Esophagus squamous epithelium (tissue), 5 donors: ENCODE measurements at places on chromosomes 4 and X.

DNA sequence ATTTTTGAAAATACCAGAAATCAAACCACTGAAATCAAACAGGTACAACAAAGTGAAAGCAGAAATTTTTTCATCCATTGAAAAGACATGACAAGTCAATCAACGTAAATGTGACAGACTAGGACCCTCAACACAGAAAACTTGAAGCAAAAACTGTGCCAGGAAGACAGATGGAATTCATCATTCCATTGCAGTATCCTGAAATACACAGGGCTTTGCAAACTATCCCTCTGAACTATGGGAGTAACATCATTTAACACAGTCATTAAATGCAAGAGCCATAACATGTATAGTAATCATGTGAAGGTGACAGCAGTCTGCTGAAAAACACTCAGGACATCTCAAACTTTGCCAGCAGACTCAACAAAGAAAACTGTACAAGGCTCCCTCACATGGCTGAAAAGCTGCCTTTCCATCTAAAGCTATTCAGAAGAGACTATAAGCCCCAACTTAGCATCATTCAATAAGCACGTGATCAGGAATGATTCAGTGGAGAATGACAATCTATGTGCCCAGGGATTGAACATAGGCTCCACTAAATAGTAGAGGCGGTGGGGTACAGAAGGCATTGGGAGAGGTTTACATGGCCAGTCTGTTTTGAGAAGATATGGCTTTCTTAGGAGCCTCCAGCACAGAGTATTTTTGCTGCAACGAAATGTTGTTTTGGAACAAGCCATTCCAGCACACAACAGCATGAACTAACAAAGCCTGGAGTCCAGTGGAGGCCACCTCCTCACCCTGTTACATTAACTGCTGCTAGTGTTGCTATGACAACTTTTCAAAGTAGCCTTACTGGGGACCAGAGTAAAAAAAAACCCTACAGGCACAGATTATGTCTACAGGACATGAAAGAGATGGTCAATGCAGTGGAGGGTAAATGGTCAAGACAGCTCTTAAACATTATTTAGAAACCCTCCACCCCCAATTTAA lies 274.5 kb upstream of the NOCT start:
- no peak overlapping the region for H3K27ac ChIP-seq
- no peak for DNase-seq
- H3K4me3 ChIP-seq, result no peak overlapping the region
- H3K36me3 ChIP-seq, result no peaks in the 10 kb centered on the region
- no peaks in the 10 kb centered on the region for H3K27me3 ChIP-seq

DNA sequence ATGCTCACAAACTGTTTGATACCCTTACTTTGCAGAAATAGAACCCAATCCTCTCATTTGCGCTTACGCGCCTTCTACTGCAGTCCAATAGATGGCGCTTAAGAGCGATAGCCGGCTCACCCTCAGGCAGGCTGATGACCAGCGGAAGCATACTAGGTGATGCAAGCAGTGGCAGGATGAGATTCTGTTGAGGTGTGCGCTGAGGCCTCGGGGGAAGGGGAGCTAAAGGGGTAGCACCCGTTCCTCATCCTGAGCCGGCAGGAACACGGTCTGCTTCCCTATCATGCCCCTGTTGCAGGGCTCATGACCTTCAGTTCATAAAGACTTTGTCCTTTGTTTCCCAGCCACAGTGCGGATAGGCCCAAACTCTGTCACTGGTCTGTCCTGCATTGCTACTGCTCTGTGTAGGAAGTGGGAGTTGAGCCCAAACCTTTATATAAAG lies 628.9 kb downstream of the TLL1 start:
- DNase-seq, result no peak
- H3K27ac ChIP-seq, result no peak overlapping the region
- no peaks in the 10 kb centered on the region for H3K36me3 ChIP-seq

DNA sequence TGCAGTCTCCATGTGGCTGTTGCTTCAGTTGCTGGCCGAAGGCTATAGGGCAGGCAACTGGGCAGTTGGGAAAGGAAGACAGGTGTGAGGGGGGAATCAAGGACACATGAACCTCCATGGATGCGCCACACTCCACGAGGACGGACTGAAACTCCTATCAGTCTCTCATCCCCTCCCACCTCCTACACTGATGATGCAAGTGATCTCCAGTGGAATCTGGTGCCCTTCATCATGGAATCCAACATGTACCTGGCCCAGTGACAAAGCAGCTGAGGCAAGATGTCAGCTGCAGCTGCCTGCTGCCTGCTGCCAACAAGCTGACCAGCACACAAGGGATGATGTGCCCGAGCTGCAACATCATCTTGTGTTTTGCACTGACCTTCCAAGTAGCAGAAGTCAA lies 26.0 kb upstream of the MGST2 start:
- H3K4me3 ChIP-seq, result no peak overlapping the region
- DNase-seq, result no peak
- no peaks in the 10 kb centered on the region for H3K4me1 ChIP-seq
- H3K27me3 ChIP-seq, result no peaks in the 10 kb centered on the region

- H3K4me3 ChIP-seq, result no peak overlapping the region
- no peak for DNase-seq
- H3K27me3 ChIP-seq, result no peaks in the 10 kb centered on the region
- no peaks in the 10 kb centered on the region for H3K36me3 ChIP-seq
- no peaks in the 10 kb centered on the region for H3K4me1 ChIP-seq
These were observed 88.4 kb upstream of the CLNK start for GRCh38 chr4:10773010-10773409.

GRCh38 chr4:81722290-81722851 lies 250.7 kb upstream of the RASGEF1B start:
- H3K4me3 ChIP-seq, result no peak overlapping the region
- peaks cover 40% of the 10 kb centered on the region for H3K4me1 ChIP-seq
- no peaks in the 10 kb centered on the region for H3K36me3 ChIP-seq
- no peaks in the 10 kb centered on the region for H3K27me3 ChIP-seq
- DNase-seq, result no peak
- H3K27ac ChIP-seq, result no peak overlapping the region

- no peak overlapping the region for H3K27ac ChIP-seq
- H3K4me3 ChIP-seq, result no peak overlapping the region
- H3K27me3 ChIP-seq, result no peaks in the 10 kb centered on the region
- DNase-seq, result no peak
These were observed 119.1 kb downstream of the TEX13A start for GRCh38 chrX:105101378-105101777.

- H3K4me1 ChIP-seq, result no peaks in the 10 kb centered on the region
- no peak overlapping the region for H3K4me3 ChIP-seq
- no peak for DNase-seq
- H3K27me3 ChIP-seq, result no peaks in the 10 kb centered on the region
- H3K36me3 ChIP-seq, result no peaks in the 10 kb centered on the region
These were observed 228.6 kb upstream of the CTSO start for GRCh38 chr4:156182269-156182668.

DNA sequence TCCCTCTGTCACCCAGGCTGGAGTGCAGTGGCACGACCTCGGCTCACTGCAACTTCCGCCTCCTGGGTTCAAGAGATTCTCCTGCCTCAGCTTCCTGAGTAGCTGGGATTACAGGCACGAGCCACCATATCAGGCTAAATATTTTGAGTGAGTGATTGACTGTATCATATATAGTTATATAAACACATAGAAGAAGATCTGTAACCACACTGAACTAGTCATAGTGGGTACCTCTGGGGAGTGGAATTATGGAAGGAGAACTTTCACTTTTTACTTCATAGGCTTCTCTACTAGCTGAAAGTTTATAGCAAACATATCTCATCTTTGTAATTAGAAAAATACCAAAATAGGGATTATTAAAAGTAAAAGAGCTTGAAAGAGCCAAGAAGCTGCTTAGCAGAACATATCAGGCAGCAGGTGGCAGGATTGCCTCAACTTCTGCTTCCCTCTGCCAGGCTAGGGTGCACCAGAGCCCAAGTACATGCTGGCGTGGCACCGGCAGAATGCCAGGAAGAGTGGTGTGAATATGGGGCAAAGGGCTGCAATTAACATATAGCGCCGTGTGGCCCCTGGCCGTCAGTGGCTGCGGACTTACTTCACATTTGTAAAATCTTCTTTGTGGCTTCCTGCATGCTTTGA lies 39.5 kb upstream of the CD40LG start:
- DNase-seq, result no peak
- no peak overlapping the region for H3K27ac ChIP-seq
- no peaks in the 10 kb centered on the region for H3K4me1 ChIP-seq
- peaks cover 4% of the 10 kb centered on the region for H3K27me3 ChIP-seq

GRCh38 chrX:1528884-1529203 lies 8.1 kb downstream of the P2RY8 start:
- H3K27ac ChIP-seq, result no peak overlapping the region
- no peaks in the 10 kb centered on the region for H3K36me3 ChIP-seq
- no peak overlapping the region for H3K4me3 ChIP-seq
- DNase-seq, result no peak

DNA sequence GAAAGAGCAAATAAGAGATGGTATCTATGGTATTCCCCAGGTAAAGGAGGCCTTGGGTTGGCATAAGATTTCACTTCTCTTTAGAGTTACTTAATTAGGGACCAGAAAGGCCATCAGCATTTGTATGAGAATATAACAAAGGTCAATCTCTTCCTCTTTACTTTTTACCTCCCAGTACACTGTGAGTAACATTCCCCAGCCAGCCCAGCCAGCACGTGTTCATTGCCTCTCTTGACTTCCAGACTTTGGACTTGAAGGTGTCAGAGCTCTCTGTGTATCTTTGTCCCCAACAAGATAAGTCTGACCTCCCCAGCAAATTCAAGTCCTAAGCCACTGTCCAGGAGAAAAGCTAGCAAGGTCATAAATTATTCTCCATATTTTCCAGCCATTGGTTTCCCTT lies 110.5 kb downstream of the AR start:
- H3K4me1 ChIP-seq, result no peaks in the 10 kb centered on the region
- H3K36me3 ChIP-seq, result no peaks in the 10 kb centered on the region
- H3K4me3 ChIP-seq, result no peak overlapping the region
- DNase-seq, result no peak
- H3K27me3 ChIP-seq, result no peaks in the 10 kb centered on the region
- H3K27ac ChIP-seq, result no peak overlapping the region
